ENCODE measurements at places on chromosomes 7 and 10.

DNA sequence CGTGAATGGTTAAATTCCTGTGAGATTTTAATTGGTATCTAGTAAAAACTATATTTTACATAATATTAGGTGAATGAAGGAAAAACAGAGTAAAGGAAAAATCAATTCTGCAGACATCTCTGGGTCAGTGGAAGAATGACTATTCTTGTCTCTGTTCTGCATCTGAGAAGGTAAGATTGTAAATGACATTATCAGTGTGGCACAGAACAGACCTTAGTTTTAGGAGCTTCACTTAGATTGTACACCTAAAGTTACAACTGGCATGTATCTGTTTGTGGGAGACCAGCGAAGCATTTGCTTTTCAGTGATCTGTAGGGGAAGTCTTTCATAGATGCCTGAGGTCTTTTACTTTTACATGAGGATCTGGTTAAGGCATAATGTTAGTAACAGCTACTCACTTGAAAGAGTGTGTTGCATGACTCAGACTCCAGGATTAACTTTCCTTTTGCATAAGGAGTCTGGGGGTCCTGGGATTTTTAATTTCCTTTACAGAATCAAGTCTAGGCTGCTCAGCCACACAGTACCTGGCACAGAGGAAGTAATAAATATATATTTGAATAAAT lies 56.2 kb downstream of the JMJD1C start:
- H3K4me1 ChIP-seq, result peaks cover 14% of the 10 kb centered on the region
- no peak overlapping the region for H3K27ac ChIP-seq
- H3K4me3 ChIP-seq, result no peak overlapping the region
- no peak for DNase-seq

DNA sequence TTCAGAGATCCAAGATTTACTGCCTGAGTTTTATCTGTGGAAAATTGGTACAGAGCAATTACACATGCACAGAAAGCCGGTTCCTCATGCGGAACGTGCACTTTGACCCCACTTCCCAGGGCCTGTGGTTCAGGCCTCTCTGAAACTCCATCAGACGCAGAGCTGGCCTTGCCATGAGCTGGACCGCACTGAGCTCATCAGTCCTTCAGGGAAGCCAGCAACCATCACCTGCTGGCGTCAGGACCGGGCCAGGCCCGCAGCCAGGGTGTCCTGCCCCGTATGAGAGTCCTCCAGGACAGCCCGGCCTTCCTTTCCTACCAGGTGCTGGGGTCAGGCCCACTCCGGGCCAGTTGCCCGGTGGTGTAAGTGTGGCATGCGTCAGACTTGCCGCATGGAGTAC lies 446.5 kb upstream of the FOXK1 start:
- H3K27me3 ChIP-seq, result peaks cover 5% of the 10 kb centered on the region
- no peaks in the 10 kb centered on the region for H3K36me3 ChIP-seq
- H3K27ac ChIP-seq, result no peak overlapping the region
- no peak for DNase-seq
- H3K4me1 ChIP-seq, result peaks cover under 1% of the 10 kb centered on the region

- H3K4me3 ChIP-seq, result no peak overlapping the region
- H3K36me3 ChIP-seq, result no peaks in the 10 kb centered on the region
- no peaks in the 10 kb centered on the region for H3K4me1 ChIP-seq
- H3K27me3 ChIP-seq, result no peaks in the 10 kb centered on the region
- H3K27ac ChIP-seq, result no peak overlapping the region
Observed at GRCh38 chr7:81506609-81507008, 263.2 kb downstream of the HGF start.

DNA sequence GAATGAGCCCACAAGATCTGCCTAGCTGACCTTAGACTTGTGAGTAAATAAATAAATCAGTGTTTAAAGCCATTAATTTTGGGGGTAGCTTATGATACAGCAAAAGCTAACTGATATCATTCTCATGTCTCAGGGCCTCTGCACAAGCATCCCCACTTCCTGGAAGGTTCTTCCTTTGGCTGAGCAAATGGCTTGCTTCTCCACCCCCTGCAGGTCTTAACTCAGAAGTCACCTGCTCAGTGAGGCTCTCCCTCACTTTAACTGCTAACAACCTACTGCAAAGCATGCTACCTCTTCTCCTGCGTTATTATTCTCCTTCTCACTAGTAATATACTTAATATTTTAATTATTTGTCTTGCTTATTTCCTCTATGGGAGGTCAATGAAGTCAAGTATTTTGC lies 167.3 kb downstream of the TPK1 start:
- peaks cover 18% of the 10 kb centered on the region for H3K36me3 ChIP-seq
- no peaks in the 10 kb centered on the region for H3K27me3 ChIP-seq
- DNase-seq, result no peak
- H3K4me1 ChIP-seq, result no peaks in the 10 kb centered on the region
- H3K27ac ChIP-seq, result no peak overlapping the region

DNA sequence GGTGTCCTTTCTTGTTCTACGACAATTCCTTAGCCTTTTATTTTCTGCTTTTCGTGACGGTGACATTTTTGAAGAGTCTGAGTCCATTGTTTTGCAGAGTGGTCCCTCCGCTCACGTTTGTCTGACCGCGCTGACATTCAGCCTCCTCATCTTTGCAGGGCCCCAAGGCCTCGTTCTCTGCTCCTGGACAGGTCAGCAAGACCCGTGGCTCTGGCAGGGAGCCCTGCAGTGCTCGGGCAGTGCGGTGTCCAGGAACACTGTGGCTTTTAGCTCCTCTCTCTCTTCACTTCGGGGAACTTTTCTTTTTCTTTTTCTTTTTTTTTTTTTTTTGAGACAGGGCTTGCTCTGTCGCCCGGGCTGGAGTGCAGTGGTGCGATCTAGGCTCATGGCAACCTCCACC lies 142.5 kb downstream of the DNAJB6 start:
- H3K27ac ChIP-seq, result no peak overlapping the region
- no peak for DNase-seq
- no peaks in the 10 kb centered on the region for H3K4me1 ChIP-seq
- H3K36me3 ChIP-seq, result no peaks in the 10 kb centered on the region
- H3K27me3 ChIP-seq, result peaks cover 3% of the 10 kb centered on the region

GRCh38 chr7:72335561-72336381 lies 76.4 kb downstream of the CALN1 start:
- no peak overlapping the region for H3K27ac ChIP-seq

Data from memory B cell (primary cell).